Smooth muscle cell of the coronary artery (primary cell): ENCODE measurements at places on chromosomes 12 and 14. TPM values are rescaled to one million over a fixed set of nuclear protein-coding genes. Genes with fewer than 3 reads are reported as not detected.

SOX5 gene
- total RNA-seq = 0.15 and 0.59 TPM in 2 replicates

RFLNA gene
- 0.35 and 6.8 TPM in 2 replicates for total RNA-seq

CPNE6 gene
- not detected in 2 replicates for total RNA-seq

TBC1D30 gene
- total RNA-seq = 0.08 and 0.47 TPM in 2 replicates

KLRK1 gene
- not detected in 2 replicates for total RNA-seq

RD3L gene
- total RNA-seq = not detected in 2 replicates

INSM2 gene
- not detected in 2 replicates for total RNA-seq

SLC5A8 gene
- not detected in 2 replicates for total RNA-seq

HEATR5A gene
- 45.6 and 58.3 TPM in 2 replicates for total RNA-seq

TDRD9 gene
- 0.30 and 4.1 TPM in 2 replicates for total RNA-seq

STAC3 gene
- 0.08 and 0.23 TPM in 2 replicates for total RNA-seq

SERPINA9 gene
- total RNA-seq = not detected in 2 replicates

PZP gene
- total RNA-seq = not detected in 2 replicates

VWF gene
- 0.75 and 5.5 TPM in 2 replicates for total RNA-seq

GPR65 gene
- 0.12 and 0.15 TPM in 2 replicates for total RNA-seq

KRT78 gene
- not detected in 2 replicates for total RNA-seq

IL31 gene
- total RNA-seq = not detected in 2 replicates

EPYC gene
- total RNA-seq = not detected in 2 replicates

ANKS1B gene
- 0.94 TPM in 1 of 2 replicates, not detected in the other for total RNA-seq

KRT83 gene
- not detected in 2 replicates for total RNA-seq

MIP gene
- not detected in 2 replicates for total RNA-seq

PMCH gene
- total RNA-seq = 0.38 TPM in 1 of 2 replicates, not detected in the other

KRT75 gene
- not detected in 2 replicates for total RNA-seq

CLEC4D gene
- not detected in 2 replicates for total RNA-seq

EMC9 gene
- total RNA-seq = 19.2 and 21.9 TPM in 2 replicates

CLEC4A gene
- total RNA-seq = 0.23 TPM in 1 of 2 replicates, not detected in the other

CDCA3 gene
- total RNA-seq = 0.59 and 4.4 TPM in 2 replicates

MTHFD1 gene
- 38.9 and 41.8 TPM in 2 replicates for total RNA-seq

ALX1 gene
- 0.08 and 3.6 TPM in 2 replicates for total RNA-seq

PTPRR gene
- 0.83 and 0.94 TPM in 2 replicates for total RNA-seq

PPP1R1A gene
- total RNA-seq = not detected in 2 replicates

NXPH4 gene
- 0.59 and 3.8 TPM in 2 replicates for total RNA-seq

FOXN4 gene
- total RNA-seq = not detected in 2 replicates

NFATC4 gene
- 18.4 and 77.3 TPM in 2 replicates for total RNA-seq

TAS2R7 gene
- total RNA-seq = not detected in 2 replicates

KIF26A gene
- total RNA-seq = under 0.01 and 0.23 TPM in 2 replicates
